ENCODE measurements at places on chromosomes 7 and 10.

DNA sequence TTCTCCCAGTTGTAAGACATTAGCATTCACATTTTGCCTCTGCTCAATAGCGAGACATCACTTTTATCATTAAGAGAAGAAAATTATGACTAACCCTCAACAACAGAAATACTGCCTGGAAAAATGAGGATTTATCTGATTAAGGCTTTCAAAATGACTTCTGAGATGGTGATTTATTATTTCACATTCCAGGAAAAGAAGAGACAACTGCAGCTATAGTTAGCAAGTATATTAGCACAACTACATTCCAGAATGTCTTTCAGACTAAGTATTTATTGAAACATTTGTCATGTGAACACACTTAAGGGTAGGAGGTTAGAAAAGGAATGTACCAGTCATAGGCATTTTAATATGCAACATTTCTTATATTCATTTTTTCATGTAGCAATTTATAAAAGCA is 162.0 kb downstream of the IQUB start:
- no peak for DNase-seq

- no peak for DNase-seq
These were observed 27.9 kb downstream of the CNNM2 start for GRCh38 chr10:102945962-102946361.

GRCh38 chr10:21431799-21432198 is 93.7 kb downstream of the SKIDA1 start:
- no peak for DNase-seq

- DNase-seq = no peak
These were observed 351.7 kb downstream of the NXPH1 start for GRCh38 chr7:8785081-8785480.

GRCh38 chr7:204326-204725 is 12.0 kb downstream of the FAM20C start:
- DNase-seq = no peak

DNA sequence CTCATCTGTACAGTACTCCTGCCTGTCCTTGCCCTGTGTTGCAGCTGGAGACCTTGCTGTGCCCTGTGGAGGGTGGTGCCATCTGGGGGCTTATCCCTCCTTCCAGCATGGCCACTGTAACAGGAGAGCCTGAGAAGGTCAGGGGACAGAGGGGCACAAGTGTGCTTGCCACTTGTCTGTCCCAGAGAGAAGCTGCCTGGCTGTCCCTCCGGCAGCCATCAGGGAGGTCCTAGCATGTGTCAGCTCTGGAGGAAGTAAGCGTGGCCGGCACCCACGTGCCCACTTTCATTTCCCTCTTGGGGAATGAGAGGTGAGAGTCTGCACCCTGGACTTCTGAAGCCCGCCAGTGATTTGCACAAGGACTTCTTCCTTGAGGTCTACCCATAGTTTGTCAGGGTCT is 97.0 kb upstream of the PPIF start:
- no peak for DNase-seq

DNA sequence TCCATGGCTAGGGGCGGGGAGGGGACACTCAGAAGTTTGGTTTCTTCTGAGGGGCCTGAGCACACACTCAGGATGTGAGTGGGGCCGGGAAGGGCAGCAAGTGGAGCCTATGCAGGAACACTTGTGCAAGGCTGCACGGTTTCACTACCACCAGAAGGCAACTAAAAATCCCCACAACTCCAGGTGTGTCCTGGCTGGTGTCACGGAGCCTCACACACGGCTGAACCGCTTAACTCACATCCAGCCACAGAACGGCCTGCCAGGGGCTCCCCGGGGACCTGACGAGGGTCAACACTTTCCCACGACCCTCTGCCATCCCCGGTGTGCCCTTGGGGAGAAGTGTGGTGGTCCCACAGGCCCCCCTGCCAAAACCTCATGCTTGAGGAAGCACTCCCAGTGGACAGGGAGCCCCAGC is 173.9 kb downstream of the ELFN1 start:
- no peak for DNase-seq

GRCh38 chr7:77313085-77313484 is 103.1 kb downstream of the GSAP start:
- DNase-seq = no peak

DNA sequence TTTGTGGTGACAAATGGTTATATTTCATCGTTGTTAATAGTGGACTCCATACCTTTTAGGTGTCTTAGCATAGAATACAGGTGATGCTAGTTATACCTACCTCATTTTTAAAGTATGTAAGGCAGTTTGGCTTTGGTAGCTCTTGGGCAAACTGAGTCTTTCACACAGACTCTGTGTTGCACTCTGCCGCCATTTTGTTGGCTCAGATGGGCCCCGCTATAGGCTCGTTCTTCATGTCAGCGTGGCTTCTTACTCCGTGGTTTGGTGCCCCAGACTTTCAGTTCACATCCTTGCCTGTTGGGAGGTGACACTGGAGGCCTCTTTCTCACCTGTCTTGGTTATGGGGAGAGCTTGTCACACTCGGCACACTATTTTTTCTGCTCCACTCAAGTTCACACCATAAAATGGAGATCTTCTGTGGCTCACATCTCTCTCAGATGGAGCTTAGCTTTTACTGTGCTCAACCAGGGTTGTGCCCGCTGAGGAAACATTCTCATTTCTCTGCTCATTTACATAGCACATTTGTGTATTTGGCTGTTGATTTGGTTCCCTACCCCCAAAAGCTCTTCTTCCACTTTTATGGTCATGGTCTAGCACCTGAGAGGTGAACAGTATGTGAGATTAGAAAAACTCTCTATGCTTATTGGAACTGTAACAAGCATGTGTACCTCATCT is 178.5 kb downstream of the ARID5B start:
- no peak for DNase-seq

GRCh38 chr7:112104120-112104519 is 102.1 kb downstream of the DOCK4 start:
- DNase-seq = no peak

DNA sequence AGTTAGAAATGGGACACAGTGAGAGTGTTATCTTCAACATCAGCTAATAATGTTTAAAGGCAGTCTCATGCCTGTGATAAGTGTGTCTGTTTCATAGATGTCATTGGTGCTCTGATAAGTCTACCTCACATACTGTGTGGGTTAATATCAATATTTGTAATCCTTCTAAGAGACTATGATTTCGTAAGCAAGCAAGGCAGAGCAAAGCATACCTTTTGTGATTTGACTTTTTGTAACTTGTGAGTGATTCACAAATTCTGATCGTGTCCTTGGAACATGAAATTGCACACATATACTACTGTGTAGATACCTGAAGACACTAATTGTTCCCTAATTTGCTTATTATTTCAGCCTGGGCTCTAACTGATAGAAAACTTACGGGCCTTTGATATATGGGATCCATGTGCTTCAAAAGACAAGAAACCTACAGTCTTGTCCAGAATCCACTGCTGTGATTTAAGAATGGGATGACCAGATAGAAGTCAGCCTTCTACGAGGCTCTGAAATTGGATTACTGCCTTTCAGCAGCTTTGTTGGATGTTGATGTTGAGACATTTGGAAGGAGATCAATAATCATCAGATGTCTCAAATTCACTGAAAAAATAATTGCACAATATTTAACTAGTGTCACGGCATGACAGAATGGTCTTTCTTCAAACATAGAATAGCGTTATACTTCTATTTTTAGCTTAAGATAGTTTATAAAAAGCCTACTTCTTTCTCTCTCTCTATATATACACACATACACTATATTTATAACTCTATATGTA is 63.2 kb upstream of the KLF6 start:
- DNase-seq = no peak

DNA sequence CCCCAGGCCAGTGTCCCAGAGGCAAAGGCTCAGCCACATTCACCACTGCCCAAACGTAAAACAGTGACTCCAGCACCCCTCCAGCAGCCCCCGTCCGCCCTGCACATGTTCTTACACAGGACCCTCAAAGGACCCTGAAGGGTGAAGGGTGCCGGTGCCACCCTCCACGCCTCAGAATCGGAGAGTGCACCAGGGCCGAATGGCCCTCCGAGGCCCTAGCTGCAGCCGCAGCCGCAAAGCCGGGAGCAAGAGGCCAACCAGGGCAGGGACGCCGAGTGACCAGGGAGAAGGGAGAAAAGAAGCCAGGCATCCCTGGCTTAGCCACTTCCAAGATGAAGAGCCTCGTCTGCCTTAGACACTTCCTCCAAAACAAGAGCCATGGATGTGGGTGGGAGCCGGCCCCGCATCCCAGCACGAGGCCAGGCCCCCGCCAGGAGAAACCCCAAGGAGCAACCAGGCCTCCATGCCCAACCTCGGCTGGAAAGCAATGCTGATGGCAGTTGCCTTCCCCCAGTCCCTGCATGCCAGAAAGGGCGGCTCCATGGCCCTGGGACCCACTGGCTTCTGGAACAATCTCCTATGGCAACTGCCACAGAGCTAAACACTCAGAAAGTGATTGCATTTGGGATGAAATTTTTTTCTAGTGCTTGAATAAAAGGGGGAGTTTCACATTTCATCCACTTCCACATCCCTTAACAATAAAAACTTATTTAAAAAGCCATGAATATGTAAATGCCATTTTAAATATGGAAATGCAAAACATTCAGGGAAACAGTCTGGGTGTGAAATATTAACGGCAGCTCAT is 92.3 kb downstream of the MAD1L1 start:
- no peak for DNase-seq

- DNase-seq = no peak
These were observed 130.9 kb downstream of the NXPH1 start for GRCh38 chr7:8564281-8564680.

GRCh38 chr7:122438492-122438891 is 133.9 kb upstream of the FEZF1 start:
- DNase-seq = no peak

GRCh38 chr10:3655528-3655927 is 129.5 kb downstream of the KLF6 start:
- DNase-seq = no peak

- no peak for DNase-seq
These were observed 47.6 kb downstream of the ADCYAP1R1 start for GRCh38 chr7:31099451-31100444.

DNA sequence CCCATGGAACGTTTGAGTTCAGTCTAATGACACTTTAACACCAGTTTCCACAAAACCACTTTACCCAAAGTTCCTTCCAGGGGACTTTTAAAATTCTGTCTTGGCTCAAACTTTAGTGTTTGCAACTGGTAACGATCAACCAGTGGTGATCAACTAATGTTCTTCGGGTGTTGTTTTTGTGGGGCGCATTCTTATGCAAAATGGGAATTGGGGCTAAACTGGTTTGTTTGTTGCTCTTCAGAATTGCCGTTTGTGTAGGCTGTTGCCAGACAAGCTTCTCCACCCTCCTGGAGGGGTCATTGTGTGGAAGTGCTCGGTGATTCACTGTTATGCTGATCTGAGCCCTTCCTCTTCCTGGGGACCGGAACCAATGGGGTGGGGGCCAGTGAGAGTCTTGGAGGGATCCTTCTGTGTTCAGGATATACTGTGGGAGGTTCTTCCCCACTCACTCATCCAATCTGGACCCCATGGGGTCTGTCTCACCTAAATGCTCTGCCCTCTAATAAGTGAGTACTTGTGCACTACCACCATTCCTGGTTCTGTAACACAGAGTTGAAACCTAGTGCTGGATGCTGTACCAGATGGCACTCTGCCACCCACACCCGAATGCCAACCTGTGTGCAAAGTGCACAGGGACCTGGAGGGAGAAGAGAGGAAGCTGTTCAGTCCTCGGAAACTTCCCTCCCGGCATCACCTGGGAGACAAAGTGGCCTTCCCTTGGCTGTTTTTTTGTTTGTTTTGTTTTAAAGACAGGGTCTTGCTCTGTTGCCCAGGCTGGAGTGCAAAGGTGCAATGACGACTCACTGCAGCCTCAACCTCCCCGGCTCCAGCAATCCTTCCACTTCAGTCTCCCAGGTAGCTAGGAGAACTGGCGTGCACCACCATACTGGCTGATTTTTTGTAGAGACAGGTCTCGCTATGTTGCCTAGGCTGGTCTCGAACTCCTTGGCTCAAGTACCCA is 2.1 kb downstream of the NFE2L3 start:
- no peak for DNase-seq

- no peak for DNase-seq
These were observed 30.3 kb downstream of the ZAN start for GRCh38 chr7:100763556-100764140.

- no peak for DNase-seq
These were observed 31.0 kb downstream of the TNS3 start for GRCh38 chr7:47550788-47551470.

DNA sequence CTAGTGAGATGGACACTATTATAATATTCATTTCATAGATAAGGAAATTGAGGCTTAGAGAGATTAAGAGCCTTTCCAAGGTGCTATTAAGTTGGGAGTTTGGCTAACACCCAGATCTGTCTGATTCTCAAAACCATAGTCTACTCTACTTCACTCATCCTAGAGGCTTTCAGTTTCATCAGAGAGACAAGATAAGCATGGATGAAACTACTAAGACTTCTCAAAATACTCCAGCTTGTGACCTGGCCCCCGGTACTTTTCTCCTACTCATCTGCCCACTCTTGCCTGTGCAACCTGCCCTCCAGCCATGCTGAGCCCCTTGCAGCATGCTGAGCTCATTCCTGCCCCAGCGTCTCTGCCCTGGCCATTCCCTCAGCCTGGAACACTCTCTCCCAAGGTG is 12.2 kb upstream of the SLC35B4 start:
- DNase-seq = no peak

DNA sequence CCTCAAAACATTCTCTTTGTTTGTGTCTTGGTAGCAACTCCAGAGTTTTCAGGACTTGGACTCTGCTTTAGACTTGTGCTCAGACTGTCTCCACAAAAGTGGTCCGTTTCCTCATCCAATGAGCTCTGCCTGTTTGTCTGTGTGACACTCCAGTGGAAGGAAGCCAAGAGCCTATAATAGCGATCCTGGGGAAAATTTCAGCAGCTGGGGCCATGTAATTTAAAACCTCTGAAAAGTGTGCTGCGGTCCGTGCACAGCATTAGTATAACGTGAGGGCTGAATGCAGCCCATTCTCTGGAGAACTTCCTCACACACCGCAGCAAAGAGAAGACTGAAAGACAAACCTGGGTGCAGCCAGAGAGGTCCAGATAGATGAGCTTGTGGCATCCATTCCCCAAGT is at the start of gene LRRC17:
TSS of gene LRRC17 (plus strand) at position 259 of the 400 bp plus-strand sequence. CDS start 20,914 bp downstream, outside the sequence.
- no peak for DNase-seq

DNA sequence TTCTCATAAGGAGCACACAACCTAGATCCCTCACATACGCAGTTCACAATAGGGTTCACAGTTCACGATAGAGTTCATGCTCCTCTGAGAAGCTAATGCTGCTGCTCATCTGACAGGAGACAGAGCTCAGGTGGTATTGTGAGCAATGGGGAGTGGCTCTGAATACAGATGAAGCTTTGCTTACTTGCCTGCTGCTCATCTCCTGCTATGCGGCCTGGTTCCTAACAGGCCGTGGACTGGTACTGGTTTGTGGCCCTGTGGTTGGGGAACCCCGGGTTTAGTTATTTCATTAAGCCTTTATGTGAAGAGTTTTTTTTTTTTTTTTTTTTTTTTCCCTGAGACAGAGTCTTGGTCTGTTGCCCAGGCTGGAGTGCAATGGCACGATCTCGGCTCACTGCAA is 19.4 kb downstream of the SLK start:
- no peak for DNase-seq

DNA sequence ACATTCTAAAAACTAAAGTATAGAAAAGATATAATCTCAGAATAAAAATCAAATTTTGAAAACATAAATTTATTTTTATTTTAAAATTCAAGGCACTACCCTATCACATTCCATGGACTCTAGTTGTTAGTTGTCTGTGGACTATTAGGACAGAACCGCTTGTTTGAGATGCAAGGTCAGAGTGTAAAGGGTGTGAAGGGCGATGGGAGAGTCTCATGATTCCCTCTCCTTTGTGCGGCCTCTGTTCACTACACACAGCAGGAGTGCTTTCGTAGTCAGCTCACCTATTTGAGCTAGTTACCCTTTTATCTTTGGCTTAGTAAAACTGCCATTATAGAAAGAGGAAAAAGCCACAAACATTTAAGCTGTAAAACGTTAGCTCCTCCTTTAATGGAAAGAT is 189.8 kb upstream of the TEX47 start:
- no peak for DNase-seq
